T-cell (primary cell): ENCODE measurements at places on chromosomes 11 and 22. TPM values are rescaled to one million over a fixed set of nuclear protein-coding genes. Genes with fewer than 3 reads are reported as not detected.

The RAB36 gene
- total RNA-seq: 1.8 TPM

The JAML gene
- total RNA-seq: 125 TPM

GRCh38 chr11:17979770-17980371, 33.0 kb downstream of the SERGEF start:
- H3K27me3 ChIP-seq: no peaks in the 10 kb centered on the region
- H3K4me1 ChIP-seq: no peaks in the 10 kb centered on the region
- H3K36me3 ChIP-seq: peaks cover 47% of the 10 kb centered on the region
- no peak overlapping the region for H3K4me3 ChIP-seq
- peak; percentile 13 for DNase-seq

GRCh38 chr11:76209375-76209972, 3.2 kb upstream of the WNT11 start:
- H3K36me3 ChIP-seq: no peaks in the 10 kb centered on the region
- H3K4me1 ChIP-seq: peaks cover 7% of the 10 kb centered on the region
- no peak overlapping the region for H3K27ac ChIP-seq
- no peak for DNase-seq

The OR5B12 gene
- 0.26 TPM for total RNA-seq

GRCh38 chr11:81585390-81585933, 1148.2 kb downstream of the FAM181B start:
- no peak for DNase-seq
- no peak overlapping the region for H3K4me3 ChIP-seq
- no peak overlapping the region for H3K27ac ChIP-seq

DNA sequence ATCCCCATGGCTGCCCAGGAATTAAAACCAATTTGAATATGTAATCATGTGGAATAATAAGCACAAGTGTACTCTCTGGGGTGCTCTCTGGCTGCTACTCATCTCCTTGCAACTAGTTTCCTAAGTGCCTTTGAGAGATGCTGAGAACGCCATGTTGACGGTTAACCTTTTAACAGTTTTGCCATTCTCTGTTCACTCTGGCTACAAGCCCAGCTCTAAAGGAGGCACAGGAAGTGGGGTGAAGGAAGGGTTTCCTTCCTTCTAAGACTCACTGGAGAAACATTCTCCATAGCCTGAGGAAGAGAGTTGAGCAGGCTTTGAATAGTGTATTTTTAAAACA, 122.0 kb upstream of the ZC3H12C start:
- no peak for DNase-seq
- no peak overlapping the region for H3K27ac ChIP-seq
- no peak overlapping the region for H3K4me3 ChIP-seq
- no peaks in the 10 kb centered on the region for H3K36me3 ChIP-seq
- H3K4me1 ChIP-seq: peaks cover 23% of the 10 kb centered on the region

DNA sequence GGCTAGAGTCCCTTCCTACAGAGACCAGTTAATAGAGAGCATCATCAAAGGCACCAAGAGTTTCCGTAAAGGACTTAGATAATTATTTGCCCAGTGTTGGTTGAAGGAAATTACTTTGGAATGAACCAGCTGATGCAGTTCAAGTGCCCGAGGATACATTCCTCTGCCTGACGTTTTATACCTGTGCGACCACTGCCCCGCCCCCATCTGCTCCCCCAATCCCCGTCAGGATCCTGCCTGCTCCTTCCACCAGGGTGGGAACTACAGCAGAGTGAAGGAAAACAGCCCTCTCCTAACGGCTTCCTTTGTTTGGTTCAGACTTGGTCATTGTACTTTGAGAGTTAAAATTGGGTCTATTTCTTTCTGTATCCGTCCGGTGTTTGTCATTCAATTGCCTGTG, 761.5 kb downstream of the NTM start:
- DNase-seq: no peak
- no peaks in the 10 kb centered on the region for H3K36me3 ChIP-seq
- no peaks in the 10 kb centered on the region for H3K4me1 ChIP-seq

DNA sequence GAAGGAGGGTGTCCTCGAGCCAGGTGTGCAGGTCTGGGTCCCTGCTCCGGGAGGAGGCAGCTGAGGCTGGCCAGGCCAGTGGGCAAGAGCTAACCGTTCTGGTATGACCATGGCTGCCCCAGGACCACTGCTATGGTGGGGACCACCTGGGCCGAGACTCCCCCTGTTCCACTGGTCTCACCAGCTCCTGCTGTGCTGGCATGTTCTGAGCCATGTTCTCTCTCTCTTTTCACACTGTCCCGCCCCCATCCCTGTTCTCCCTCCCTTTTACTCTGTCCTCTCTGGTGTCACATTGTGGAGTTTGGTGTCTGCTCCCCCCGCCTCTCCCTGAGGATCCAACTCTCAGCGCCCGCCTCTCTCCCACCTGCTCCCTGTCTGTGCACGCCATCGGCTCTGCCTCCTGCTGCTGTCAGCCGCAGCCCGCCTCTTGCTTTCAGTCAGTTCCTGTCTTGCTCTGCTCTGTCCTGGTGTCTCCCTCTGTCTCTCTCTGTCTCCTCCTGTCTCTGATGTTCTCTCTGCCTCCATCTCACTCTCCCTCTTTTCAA, 66.4 kb downstream of the LRRC32 start:
- H3K36me3 ChIP-seq: no peaks in the 10 kb centered on the region
- H3K4me1 ChIP-seq: no peaks in the 10 kb centered on the region
- peaks cover 2% of the 10 kb centered on the region for H3K27me3 ChIP-seq
- H3K27ac ChIP-seq: no peak overlapping the region

DNA sequence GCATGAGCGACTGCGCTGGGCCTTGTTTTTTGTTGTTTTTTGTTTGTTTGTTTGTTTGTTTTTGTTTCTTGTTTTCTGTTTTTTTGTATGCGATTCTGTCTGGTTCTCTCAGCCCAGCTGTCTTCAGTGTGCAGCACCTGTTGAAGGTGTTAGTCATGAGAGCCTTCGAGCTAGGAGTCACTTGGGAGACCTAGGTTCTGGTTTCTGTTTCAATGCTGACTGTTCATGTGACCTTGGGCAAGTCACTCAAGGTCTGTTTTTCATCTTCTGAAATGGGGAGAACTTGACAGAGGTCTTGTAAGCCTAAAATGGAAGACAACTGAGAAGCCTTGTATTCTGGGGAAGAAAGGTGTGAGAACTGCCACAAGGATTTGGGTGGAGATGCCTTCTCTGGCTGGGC, 1.8 kb downstream of the DCPS start:
- DNase-seq: no peak
- no peak overlapping the region for H3K27ac ChIP-seq
- no peak overlapping the region for H3K4me3 ChIP-seq
- H3K4me1 ChIP-seq: peaks cover 12% of the 10 kb centered on the region
- no peaks in the 10 kb centered on the region for H3K27me3 ChIP-seq

DNA sequence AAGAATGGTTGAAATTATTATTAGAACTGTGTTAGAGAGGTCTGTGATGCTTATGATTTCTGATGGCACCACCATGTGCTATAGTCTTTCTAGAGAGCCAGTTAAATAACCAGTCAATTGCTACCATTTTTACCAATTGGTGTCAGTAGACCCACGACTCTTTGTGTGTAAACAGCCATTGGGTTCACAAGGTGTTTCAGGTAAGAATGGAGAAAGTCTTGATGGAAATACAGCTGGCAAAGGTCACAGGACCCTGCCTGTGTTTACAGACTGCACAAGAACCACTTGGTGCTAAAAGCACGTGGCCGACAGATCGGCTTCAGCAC, 30.5 kb upstream of the OR10G7 start:
- H3K27me3 ChIP-seq: peaks cover 35% of the 10 kb centered on the region
- H3K36me3 ChIP-seq: no peaks in the 10 kb centered on the region
- H3K27ac ChIP-seq: no peak overlapping the region
